ENCODE measurements at places on chromosomes 5 and 9. TPM values are rescaled to one million over a fixed set of nuclear protein-coding genes. Genes with fewer than 3 reads are reported as not detected.

Gene PDE6A
- not detected for total RNA-seq

Gene SPINK7
- total RNA-seq, result not detected

Gene NR5A1
- total RNA-seq, result 0.18 TPM

Gene PAX5
- total RNA-seq, result not detected

Gene ACOT12
- 3.7 TPM for total RNA-seq

Gene DAB2
- total RNA-seq, result 39.6 TPM

Gene CCL21
- 66.0 TPM for total RNA-seq

Gene EPB41L4B
- total RNA-seq, result 20.6 TPM

Gene SLC6A3
- not detected for total RNA-seq

GRCh38 chr9:4859035-4859434, 66.3 kb downstream of the RCL1 start:
- DNase-seq, result no peak

GRCh38 chr9:90307167-90307833, 335.3 kb downstream of the DIRAS2 start:
- no peak for DNase-seq

DNA sequence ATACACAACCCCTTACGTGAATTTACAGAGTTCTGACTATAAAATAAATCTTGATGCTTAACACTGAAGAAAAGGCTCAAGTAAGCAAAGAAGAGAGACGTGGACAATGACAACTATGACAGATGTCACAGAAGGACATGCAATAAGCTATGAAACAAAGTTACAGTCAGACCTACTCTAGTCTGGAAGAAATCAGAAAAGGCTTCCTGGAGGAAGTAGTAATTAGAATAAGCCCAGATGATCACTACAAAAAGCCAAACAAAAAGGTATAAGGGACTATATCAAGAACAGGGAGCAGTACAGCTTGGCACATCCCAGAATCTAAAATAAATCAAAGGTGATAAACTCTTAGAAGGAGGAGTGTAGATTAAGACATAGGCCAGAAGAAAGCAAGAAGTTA, 6.3 kb downstream of the FNIP1 start:
- DNase-seq, result no peak

- DNase-seq, result no peak
These were observed 251.5 kb downstream of the HSPA4 start for GRCh38 chr5:133303298-133303697.

DNA sequence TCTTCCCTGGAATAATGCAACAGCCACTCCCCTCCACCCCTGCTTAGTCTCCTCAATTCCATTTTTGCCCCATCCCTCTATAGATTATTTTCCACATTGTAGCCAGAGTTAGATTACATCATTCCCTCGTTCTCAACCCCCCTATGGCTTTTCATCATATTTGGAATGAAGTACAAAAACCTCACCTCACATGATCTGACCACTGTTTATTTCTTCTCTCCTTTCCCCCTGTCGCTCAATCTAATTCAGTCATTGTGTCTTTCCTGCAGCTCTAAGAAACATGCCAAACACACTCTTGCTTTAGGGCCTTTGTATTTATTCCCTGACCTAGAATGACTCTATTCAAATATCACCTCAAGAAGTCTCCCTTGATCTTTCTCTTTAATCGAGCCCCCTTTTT, 22.6 kb upstream of the HK3 start:
- DNase-seq, result no peak

- DNase-seq, result no peak
These were observed 16.8 kb downstream of the TXNDC8 start for GRCh38 chr9:110320651-110321445.

DNA sequence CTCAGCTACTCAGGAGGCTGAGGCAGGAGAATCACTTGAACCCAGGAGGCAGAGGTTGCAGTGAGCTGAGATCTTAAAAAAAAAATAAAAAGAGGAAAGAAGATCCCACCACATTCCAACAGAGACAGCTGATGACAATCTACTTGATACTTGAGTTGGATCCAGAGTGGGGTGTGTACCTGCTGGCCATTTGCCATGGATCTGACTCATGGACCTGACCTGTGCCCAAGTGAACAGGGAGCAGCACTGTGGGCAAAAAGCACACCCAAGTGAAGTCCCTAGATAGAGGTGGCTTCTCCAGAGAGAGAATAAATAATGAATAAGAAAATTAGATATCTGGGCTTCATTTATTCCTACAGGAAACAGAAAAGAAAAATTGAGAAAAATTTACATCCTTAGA, 81.2 kb upstream of the MIER3 start:
- no peak for DNase-seq

DNA sequence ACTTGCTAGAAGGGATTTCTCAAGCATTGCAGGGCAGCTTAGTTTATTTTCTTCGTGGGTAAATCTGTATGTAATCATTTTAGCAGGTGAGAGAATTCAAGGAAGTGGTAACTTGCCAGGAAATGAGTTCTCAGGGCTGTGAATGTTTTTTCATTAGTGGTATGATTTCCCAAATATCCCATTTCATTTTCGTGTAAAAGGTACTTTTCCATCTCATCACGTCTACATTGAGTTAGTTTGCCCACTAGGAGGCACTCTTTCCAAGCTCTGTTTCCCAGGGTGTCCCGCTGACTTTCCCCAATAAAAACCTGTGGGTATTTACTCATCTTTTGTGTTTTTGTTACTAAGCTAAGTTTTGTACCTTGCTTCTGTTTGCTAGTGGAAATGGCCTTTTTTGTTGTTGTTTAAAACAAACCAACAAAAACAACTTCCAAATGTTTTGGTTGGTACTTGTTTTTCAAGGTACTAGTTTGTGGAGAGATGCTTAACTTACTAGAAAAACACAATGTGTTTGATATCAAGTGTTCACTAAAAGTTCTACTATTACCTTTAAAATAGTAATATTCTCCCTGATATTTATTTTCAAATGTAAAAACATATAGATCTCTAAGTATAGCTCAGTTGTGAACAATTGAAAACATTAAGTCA, 373.6 kb downstream of the ADGRV1 start:
- DNase-seq, result peak; percentile 70

GRCh38 chr9:134950386-134951210, 32.9 kb upstream of the FCN1 start:
- no peak for DNase-seq

DNA sequence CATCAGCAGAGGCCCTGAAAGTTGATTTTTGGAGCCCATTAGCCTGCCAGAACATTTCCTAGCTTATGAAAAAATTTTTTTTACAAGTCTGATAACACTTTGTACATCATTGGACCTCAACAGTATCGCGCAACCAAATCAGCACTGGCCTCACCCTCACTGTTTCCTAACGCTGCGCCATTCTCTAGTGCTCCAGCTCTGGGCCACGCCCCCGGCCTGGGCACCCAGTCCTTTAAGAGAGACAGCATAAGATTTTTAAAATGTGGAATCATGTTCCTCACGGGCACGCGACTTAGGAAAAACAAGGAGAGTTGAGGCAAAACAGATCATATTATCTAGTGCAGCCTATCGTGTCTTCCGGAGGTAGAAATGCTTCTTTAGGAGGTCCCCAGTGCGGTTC, 114.5 kb downstream of the BOD1 start:
- no peak for DNase-seq

- no peak for DNase-seq
These were observed 4.6 kb downstream of the RAPGEF6 start for GRCh38 chr5:131630208-131630962.

DNA sequence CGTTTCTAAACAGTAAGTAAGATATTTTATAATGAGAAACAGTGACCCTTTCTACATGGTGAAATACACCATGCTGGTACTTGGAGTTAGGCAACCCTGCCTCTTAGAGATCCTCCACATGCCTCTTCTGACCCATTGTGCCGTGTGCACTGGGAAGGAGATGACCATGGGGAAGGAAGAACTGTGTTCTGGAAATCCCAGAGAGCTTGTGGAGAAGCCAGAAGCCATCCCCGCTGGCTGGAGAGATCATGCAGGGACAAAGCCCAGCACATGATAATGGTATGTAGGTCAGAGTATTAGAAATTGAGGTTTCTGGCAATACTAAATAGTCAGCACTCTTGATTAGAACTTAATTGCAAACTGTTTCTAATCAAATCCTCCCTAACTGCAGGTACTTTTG, 307.3 kb downstream of the FBXL7 start:
- no peak for DNase-seq

GRCh38 chr9:35051069-35051967, 21.1 kb downstream of the VCP start:
- DNase-seq, result no peak

DNA sequence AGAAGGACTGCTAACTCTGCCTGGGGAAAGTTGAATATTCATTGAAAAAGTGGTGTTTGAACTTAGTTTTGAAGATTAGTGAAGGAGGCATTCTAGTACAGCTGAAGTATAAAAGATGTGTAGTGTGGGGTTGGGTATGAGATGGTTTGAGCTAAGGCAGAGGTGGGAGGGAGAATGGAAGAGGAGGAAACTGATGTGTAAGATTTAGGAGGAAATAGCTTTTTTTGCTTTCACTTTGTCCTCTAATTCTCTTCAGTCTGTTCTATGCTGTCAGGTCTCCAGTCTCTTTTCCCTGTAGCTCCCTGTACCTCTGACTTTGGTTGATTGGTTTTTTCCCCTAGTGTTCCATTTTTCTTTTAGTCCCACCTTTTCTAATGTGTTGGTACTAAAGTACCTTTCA, 9.0 kb downstream of the CREBRF start:
- DNase-seq, result no peak

- no peak for DNase-seq
These were observed 10.6 kb downstream of the GRIN3A start for GRCh38 chr9:101727612-101728524.

GRCh38 chr5:39547553-39548154, 122.9 kb upstream of the DAB2 start:
- no peak for DNase-seq

DNA sequence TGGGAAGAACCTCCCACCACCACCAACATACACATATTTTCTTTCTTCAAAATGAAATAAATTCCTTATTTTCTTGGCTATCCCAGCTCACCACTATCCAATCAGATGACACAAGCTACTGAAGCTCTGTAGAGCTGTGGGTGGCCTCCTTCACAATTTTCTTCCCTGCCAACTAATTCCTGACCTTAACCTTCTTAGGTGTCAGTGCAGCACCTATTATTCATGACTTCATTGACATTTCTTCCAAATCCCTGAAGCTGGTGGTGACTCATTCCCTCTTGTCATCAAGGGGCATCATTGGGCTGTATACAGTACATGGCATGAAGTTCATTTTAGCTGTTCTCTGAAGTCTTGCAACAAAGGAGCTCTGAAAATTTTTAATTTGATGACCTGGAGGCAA, 42.0 kb upstream of the ADRA1B start:
- no peak for DNase-seq

- DNase-seq, result no peak
These were observed 584.6 kb upstream of the CDH18 start for GRCh38 chr5:20572614-20573013.

DNA sequence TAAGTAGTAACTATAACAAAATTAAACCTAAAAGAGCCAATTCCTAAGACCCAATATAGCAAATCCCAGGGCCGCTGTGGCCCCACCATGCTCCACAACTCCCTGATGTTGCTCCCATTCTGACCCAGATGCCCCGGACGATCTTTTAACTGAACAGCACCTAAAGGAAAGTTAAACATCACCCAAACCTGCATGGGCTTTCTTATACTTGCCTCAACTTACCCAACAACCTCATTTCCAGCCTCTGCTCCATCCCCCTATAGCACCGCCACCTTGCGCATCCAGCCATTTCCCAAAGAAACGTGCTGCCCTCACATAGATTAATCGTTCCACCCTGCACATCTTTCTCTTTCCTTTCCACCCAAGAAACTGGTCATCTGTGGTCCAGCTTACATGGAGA, 54.6 kb downstream of the ZNF354C start:
- no peak for DNase-seq

DNA sequence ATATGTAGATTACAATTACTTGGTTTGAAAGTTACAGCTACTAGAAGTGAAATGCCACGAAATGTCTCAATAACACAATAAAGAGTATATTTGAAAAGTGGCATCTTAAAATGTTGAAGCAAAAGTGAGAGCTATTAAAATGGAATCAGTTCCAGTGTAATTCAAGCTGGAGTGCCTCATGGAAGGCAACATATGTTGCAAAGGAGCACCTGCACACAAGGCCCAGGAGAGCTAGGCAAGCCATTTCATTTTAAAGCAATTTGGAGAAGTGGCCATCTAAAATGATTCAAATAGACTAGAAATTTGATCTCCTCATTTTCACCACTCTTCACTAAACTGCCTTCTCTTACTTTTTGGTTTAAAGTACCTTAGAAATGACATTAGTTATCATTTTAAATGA, 167.8 kb downstream of the GABRB2 start:
- no peak for DNase-seq

DNA sequence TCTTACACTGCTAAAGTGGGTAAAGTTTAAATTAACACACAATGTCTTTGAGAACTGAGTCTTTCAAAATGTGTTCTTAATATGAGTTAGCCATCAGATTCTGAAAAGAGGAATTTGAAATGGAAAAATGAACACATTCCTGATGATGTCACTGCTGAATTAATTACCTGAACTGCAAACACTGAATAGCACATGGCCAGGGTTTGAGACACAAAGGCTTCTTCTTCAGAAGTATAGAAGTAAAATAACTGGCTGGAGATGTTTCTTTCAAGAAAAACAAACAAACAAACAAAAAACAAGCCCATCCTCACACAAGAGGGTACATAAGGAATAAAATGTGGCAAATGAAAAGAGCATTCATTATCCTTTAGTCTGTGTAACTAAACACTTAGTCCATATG, 7.1 kb downstream of the GLIS3 start:
- no peak for DNase-seq

- DNase-seq, result no peak
These were observed 127.6 kb downstream of the DROSHA start for GRCh38 chr5:31404325-31404724.

GRCh38 chr5:67233075-67233474, 36.5 kb upstream of the CD180 start:
- no peak for DNase-seq

DNA sequence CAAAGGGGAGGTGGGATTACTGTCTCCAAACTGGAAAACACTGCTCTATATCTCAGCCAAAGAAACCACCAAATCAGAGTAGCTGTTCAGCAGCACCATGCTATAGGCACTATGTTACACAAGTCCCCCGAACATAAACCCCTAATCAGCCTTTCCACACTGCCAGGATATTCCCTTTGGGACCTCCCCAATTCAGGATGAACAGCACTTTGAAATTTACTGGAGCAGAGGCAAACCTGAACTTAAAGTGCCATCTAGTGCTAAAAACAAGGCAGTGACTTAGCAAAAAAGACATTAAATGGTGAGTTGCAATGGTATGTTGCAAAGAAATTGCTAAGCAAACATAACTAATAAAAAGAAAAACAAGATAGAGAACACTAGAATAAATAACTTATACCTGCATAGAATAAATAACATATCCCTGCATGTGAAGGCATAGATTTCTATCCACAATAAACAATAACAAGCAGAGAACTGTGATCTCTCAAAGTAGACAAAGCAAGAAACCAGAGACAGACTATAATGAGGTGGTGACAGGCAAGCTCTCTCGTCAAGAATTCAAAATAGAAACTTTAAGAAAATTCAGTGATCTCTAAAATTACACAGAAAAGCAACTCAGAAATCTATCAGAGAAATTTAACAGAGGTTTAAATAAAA, 584.4 kb upstream of the ACO1 start:
- no peak for DNase-seq
